GOT3 (cell line): ENCODE measurements at places on chromosomes 12 and 14.

GRCh38 chr12:96403870-96404269 is 3.6 kb upstream of the CDK17 start:
- DNase-seq = no peak

DNA sequence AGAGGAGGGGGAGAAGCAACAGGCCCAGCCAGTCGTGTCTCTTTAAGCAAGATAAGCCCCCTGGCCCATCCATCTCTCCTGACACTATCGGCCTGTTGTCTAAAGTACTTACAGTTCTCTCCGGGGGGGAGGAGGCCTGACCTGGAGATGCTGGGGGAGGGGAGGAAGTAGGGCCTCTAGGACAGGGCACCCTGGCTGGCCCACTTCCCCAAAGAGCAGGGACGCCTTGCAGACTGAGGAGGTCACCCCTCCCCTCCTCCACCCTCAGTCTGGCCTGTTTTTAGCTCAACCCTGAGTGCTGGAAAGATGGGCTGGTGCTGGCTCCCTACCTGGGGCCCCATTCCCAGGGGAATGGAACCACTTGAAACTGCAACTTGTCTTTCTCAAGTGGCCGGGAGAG is 70.3 kb downstream of the TBX5 start:
- DNase-seq = no peak

GRCh38 chr14:28765169-28765830 is 1.3 kb upstream of the FOXG1 start:
- DNase-seq = no peak

DNA sequence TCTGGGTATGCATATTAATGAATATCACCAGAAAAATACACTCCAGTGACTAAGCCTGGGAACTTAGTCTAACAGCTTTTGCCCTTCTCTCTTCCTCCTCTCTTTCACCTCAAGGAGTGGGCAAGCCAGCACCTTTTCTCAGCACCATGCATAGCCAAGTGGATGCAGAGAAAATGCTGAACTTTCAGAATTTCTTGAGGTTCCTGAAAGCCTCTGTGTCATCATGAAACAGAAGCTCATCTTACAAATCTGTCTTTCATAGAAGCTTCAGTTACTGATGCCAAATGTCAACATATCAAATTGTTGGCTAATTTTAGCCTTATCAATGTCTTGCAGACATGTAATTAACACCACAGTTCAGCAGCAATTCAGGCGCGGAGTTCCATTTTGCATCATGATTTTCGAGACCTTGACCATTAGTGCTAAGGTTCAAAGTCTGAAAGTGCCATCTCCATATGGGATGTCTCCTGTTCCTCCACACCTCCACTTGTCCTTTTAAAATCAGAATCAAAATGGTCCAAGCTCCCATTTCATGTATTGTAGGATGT is 51.1 kb upstream of the RPH3A start:
- no peak for DNase-seq

DNA sequence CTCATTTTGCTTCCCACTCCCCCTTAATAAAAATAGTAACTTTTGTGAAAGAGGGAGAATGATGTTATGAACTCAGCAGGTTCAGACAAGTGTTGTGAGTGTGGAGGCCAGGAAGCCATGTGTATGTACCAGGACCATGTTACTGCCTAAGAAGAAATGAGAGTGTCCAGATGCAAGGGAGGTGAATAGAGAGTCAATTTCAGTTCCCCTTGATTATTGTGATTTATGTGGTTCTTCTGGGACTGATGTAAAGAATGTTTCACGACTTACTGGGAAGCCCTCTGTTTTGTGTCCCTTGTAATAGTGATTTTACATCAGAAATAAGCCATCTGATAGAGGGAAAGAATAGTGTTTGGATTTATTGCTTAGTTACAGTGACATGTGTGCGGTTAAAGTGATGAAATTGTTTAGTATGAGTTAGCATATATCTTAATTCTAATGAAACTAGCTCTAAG is 32.5 kb downstream of the FBXO34 start:
- DNase-seq = no peak

GRCh38 chr14:23143911-23144310 is 24.9 kb upstream of the CEBPE start:
- no peak for DNase-seq

DNA sequence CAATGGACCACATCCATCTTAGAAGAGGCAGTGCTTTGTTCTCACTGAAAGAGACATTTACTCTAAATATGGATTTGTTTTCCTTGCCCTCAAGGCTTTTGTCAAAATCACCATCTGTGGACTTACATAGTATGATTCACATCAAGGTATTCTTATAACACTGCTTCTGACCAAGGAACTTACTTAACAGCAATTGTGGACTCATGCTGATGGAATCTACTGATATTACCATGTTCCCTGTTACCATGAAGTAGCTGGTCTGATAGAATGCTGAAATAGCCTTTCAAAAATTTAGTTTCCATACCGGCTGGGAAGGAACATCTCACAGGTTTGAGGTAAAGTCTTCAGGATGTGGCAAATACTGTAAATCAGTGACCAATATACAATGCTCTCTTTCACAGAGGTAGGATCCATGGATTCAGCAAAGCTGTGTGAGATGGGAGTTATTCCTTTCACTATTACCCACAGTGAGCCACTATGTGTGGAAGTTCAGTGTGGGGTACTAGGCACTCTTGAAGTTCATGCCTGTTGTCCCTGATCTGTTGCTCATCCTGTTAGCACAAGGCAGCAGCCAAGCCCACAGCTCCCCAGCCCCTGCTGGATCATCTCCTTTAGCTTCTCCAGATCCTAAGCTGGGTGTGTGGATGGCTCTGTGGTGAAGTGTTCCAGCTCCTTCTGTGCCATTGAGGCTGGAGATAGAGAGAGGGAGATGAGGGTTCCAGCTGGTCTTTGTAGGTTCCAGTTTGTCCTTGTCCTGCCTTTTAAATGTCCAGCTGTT is 126.4 kb downstream of the ATP23 start:
- no peak for DNase-seq

DNA sequence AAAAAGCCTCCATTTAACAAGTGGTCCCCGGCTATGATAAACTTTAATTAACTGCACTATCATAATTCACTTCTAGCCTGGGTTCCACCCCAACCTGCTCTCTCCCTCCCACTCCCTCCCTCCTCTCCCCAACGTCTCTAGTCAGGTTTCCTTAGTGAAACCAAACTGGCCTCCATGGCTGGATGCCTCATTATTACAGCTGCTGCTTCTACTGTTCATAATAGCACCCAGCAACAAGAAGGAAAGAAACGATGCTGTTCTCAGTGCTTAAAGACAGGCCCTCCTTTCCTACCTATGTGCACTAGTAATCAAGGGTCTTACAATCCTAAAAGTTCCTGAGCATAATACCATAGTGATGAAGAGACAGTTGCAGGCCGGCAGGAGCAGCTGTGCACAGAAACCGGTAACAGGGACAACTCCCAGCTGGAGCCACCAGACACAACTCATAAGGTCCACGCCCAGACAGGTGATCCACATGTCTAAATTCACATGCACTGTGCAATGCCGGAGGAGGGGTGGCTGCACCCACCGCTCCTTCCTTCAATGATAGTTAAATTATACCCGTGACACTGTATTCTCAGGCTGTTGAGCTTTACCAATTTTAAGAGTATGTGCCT is 6.2 kb downstream of the IRF2BPL start:
- no peak for DNase-seq

DNA sequence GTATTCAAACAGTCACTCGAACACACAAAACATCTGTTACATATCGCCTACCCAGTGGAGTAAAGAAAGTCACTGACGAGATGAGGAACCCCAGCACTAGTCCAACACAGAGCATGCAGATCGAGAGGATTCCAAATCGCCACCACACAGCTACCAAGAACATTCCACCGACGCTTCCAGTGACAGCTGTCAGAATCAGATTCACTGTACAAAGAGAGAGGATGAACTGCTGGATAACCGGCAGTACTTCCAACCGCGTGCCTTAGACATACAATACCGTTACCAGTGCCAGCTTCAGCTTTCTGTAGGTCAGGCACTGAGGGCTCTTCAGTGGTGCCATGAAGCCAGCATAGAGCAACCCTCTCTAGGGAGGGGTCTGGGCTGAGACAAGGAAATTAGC is 34.5 kb downstream of the TM7SF3 start:
- DNase-seq = no peak

- no peak for DNase-seq
Measured at GRCh38 chr12:42854826-42855225, 265.3 kb upstream of the PRICKLE1 start.

- DNase-seq = no peak
Measured at GRCh38 chr14:30872602-30873001, 1.8 kb upstream of the COCH start.

DNA sequence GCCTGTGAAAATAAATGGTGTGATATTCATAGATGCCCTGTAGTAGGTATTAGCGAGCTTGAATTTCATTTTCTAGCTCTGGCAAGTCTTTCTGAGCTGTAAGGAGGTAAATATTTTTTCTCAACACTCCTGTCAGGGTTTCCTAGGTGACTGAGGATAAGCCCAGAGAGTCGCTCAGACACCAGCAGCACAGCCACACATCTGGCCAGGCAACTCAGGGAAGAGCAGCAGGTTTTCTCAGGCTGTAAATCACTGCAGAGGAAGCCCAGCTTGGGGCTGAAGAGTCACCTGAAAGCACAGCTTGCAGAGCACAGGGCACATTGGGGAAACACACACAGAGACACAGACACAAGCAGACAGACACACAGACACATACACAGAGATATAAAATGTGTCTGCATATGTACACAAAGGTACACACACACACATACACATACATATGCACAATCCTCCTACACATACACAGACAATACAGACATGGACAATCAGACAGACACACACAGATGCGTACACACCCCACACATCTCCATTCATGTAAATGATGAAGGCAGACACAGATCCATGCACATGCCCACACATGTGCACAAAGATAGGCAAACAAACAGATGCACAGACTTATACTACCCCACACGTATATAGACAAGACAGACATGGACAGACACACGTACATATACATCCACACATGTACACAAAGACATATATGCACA is 232.0 kb upstream of the TMTC1 start:
- DNase-seq = no peak

DNA sequence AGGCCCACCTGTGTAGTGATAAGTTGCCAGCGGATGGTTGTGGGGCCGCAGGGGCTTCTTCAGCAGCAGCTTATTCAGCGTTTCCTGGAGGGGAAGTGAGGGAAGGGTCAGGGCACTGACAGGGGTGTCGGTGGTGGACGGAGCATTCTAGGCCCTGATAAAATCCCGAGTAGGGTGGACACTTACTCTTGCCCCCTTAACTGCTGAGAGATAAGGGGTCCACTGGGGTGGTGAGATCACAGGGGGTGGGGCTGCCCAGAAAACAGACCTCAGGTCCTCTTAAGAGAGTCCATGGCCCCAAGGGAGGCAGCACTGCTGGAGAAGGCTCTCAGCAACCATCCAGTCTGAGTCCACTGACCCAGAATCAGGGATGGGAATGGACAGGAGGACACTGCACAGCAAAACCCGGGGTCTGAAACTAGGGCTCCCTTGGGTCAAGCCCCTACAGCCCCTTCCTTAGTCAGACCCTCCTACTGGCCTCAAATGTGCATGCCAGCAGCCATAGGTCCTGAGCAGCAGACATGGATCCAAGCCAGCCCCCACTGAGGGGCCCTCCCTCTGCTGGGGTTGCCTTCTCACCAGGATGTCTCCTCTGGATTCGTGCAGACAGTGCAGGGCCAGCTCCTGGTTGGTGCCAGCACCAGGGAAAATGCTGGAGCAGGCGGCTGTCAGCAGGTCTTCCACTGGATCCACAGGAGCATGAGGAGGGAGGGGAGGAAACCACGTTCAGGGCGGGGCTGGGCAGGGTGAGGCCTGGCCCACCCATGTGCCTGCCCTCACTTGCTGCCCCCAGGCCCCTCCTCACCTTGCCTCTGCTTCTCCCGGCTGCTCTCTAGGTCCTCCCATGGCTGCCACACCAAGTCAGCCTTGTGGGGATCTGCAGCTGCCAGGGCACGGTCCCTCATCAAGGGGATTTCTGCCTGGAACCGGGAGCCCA is 12.1 kb upstream of the PNMA1 start:
- DNase-seq = no peak

- DNase-seq = no peak
Measured at GRCh38 chr12:18811273-18811672, 73.4 kb downstream of the CAPZA3 start.

DNA sequence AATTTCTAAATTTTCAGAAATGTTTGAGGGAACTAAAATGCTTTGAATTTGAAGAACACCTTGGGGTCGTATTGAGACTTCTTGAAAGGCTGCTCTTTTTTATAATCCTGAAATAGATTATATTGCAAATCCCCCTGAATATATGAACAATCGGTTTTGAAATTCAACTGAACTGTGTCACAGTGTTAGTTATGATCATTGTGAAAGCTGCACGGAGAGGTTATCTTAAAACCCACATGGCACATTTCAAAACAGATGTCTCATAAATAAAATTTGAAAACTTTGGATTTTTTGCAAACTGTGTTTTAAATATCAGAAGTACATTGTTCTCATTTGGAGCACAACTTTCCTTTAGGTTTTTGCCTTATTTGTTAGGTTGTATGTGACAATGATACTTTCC is 218.4 kb downstream of the TMEM117 start:
- no peak for DNase-seq

DNA sequence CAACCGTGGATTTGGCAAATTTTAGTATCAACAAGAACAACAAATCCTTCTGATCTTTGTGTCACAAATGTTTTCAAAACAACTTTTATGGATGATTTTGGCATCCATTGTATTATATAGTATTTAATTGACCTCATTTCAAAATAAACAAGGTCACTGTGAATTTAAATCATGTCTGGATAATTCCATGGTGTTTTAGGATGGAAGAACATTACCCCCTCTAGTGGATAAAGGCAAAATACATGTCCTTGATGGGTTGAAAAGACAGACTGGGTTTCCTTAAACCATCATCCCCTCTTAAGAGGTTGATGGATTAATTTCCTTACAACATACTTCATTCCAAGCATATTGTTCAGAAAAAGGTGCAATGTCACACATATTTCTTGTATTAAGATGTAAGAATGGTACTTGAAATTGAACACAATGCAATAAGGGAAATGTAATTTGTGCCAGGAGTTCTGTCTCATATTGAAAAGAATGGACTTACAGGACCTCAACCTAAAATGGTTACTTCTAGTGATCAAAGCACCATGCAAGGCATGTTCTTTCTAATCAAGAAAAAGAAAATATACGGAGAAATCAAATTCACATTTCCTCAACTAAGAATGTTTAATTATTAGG is 352.0 kb downstream of the BCAT1 start:
- no peak for DNase-seq

- no peak for DNase-seq
Measured at GRCh38 chr12:107843351-107844311, 69.1 kb downstream of the ASCL4 start.
